ENCODE measurements at places on chromosomes 4 and X. TPM values are rescaled to one million over a fixed set of nuclear protein-coding genes. Genes with fewer than 3 reads are reported as not detected.

- no peak for DNase-seq
These were observed 128.2 kb downstream of the SLC7A11 start for GRCh38 chr4:138113819-138114400.

The C4orf36 gene
- 1.6 TPM for total RNA-seq

- no peak for DNase-seq
These were observed 48.4 kb upstream of the SLC7A3 start for GRCh38 chrX:70979136-70979762.

- DNase-seq = no peak
These were observed 99.5 kb upstream of the BLTP1 start for GRCh38 chr4:122052677-122053076.
